Fibroblast of skin of scalp (primary cell): ENCODE measurements at places on chromosomes 11 and 22.

GRCh38 chr11:86669424-86669823 lies 3.0 kb downstream of the ME3 start:
- peak; percentile 29 for DNase-seq

DNA sequence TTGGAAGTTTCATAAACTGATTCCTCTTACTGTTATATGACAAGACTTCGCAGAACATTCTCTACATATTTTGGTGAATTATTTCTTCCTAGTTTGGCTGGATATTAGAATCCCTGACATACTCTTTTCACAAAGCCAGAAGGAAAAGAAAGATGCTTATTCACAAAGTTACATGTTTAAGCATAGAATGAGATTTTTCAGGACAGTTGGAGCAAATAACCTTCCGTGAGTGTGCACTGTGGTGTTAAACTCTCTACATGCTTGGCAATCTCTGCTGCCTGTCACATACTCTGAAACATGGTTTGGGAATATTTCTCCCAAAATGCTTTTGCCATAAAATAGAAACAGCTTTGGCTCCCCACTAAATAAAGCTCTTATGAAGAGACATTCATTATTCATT lies 230.0 kb upstream of the MTNR1B start:
- DNase-seq, result peak; percentile 15

- DNase-seq, result no peak
Observed at GRCh38 chr22:22865311-22866072, 22.1 kb upstream of the IGLL5 start.

DNA sequence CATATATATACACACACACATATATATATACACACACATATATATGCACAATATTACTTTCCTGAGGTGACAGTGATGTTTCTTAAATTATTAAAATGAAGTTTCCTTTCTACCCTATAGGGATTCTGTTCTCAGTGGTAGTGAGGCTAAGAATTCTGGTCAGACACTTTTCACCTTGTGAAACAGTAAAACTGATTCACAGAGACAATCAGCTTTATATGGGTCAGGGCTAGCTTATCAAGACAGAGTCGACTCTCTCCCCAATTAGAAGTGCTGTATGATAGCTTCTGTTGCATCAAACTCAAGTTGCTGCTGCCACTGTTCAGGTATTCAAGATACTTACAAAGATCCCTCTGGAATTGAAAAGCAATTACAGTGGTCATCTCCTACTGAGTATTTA lies 68.4 kb downstream of the ZBTB44 start:
- no peak for DNase-seq

GRCh38 chr11:10786451-10786850 lies 22.3 kb downstream of the EIF4G2 start:
- DNase-seq, result no peak

DNA sequence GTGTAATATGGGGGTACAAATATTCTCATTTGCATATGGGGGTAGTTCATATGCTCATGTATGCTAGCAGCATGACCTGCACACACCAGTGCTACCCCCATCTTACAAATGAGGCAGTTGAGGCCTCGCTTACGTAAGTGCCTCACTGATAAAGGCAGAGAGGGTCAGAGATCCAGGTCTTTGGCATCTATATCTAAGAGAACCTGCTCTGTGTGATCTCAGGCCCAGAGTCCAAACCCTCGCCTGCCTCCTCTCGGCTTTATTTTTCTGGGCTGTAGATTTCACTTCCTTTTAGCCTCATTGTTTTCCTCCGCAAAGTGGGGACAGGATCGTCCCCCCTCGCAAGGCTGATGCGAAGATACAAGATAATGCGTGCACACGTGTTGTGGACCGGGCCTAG lies 325.2 kb downstream of the MN1 start:
- DNase-seq, result no peak

GRCh38 chr11:64892411-64892831 lies 14.0 kb upstream of the EHD1 start:
- DNase-seq, result no peak

DNA sequence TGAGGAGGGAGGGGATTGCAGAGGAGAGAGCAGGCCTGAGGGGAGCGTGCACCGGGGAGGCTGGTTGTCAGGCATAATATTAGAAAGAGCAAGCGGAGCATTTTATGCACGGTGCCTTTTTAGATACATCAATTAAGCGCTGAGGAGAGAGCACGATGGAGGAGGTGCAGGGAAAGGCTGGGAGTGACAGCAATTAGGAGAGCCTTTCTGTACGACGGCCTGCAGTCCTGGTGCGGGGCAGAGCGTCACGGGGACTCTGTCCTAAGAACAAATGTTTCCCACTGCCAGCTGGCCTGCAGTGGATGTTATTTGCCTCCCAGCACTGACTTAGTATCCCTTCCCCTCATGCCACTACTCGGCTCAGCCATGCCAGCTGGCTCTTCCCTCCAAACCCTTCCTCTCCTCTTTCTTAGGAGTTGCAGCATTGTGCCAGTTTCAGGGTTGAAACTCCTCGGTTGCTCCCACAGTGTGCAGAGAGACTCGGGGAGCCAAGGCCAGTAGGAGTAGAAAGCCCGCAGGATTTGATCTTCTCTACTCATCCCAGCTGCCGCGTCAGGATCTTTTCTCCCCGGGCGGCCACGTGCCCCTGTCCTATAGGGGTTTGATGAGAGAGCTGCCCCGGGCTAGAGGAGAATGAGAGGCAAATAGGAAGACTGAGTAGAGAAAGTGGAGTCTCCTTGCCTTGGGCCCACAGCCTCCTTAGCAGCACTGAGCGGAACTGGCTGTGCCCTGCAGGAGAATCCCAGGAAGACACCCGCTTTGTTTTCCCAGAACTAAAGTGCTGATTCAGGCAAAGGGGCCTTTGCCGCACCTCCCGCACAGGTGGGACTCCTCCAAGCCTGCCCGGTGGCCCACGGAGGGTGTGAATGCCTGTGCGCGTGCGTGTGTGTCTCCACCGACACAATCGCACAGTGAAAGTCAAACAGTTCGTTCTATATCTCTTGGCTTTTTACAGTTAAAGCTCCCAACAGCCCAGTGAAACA lies 875.3 kb downstream of the NTM start:
- DNase-seq, result no peak
